Mesenteric fat pad (tissue), 1 donor: ENCODE measurements at places on chromosomes 6 and 20. TPM values are rescaled to one million over a fixed set of nuclear protein-coding genes. Genes with fewer than 3 reads are reported as not detected.

DNA sequence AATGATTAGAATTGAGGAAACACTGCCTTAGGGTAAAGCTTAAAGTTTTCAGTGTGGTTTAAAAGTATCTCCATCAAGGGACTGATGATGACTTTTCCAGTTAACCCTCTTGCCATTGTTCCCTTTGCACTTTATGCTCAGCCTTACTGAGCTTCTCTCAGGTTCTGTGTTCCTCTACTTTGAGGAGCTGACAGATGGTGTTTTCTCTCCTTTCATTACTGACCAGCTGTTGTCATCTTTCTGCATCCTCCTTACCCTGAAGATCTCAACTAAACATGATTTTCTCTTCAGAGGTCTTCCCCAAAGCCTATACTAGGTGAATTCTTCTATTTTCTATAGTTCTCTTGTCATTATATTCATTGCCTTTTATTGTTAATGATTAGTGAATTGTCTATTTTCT lies 475.6 kb upstream of the SYNCRIP start:
- no peak for DNase-seq

DNA sequence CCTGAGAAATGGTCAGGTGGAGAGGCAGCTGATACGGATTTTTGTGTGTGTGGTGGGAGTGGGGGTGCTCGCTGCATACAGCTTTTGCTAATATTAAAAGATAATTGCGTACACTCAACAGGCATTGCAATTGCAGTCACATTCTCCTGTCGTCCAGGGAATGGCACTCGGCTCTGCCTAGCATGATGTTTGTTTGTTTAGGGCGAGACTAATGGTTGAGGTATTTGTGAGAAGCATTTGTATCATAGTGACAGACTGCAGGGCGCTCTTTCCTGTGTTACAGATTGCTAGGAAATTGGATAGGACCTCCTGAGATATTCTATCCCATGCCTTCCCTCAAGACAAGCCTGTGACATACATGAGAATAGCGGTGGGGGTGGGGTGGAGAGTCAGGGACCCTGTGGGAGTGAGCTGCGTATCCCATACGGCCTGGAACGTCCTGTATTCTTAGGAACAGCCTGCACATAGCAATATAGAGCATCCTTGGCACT lies 207.4 kb downstream of the SOX4 start:
- no peak for DNase-seq

DNA sequence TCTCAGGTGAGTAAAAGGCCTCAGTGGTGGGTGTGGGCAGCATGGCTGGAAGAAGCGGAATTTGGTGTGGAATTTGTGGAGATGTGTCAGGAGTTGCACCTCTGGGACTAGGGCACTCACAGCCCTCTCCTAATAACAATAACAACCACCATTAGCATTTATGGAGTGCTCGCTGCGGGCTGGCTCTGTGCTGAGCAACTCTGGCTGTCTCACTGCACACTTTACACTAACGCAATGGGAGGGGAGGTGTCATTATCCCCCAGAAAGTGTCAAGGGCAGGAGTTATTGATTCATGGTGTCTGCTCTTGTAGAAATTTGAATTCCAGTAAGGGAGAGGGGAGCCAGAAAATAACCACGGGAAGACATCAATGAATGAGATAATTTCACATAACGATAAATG lies 22.7 kb upstream of the SCRT2 start:
- peak; percentile 65 for DNase-seq

DNA sequence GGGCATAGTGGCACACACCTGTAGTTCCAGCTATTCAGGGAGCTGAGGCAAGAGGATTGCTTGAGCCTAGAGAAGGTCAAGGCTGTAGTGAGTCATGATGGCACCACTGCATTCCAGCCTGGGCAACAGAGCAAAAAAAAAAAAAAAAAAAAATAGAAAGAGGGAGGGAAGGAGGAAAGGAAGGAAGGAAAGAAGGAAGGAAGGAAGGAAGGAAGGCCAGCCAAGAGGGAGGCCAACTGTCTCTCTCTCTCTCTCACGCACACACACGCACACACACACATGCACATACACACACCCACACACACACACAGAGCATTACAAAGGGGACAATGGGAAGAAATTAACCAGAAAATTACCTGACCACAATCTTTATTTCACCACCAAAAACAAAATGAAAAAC lies 50.6 kb upstream of the COL9A1 start:
- DNase-seq = no peak

GRCh38 chr6:159077123-159077522 lies 32.3 kb upstream of the TAGAP start:
- DNase-seq = no peak

DNA sequence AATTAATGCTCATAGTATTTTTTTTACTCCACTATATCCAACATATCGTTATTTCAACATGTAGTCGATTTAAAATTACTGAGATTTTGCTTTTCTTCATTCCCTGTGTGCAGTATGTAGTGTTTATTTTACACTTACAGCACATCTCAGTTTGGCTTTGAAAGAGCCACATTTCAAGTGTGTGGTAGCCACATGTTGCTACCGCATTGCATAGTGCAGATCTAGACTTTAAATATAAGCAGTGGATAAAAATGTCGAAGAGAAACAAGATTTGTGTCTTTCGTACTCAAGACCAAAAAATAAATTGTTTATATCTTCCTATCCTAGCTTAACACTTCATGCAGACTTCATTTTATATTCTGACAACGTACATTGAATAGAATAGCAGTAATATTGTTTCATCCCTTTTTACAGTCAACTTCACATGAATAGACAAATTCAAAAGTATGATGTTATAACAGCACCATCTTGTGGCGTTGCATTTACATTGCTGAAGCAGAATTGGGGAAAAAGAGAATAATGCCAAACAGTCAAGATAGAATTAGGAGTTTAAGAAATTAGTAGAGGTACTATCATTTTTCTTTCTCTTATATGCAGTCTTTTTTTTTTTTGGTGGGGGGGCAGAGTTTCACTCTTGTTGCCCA lies 29.9 kb downstream of the FBXO5 start:
- no peak for DNase-seq

GRCh38 chr6:164252291-164252690 lies 837.8 kb downstream of the QKI start:
- no peak for DNase-seq

DNA sequence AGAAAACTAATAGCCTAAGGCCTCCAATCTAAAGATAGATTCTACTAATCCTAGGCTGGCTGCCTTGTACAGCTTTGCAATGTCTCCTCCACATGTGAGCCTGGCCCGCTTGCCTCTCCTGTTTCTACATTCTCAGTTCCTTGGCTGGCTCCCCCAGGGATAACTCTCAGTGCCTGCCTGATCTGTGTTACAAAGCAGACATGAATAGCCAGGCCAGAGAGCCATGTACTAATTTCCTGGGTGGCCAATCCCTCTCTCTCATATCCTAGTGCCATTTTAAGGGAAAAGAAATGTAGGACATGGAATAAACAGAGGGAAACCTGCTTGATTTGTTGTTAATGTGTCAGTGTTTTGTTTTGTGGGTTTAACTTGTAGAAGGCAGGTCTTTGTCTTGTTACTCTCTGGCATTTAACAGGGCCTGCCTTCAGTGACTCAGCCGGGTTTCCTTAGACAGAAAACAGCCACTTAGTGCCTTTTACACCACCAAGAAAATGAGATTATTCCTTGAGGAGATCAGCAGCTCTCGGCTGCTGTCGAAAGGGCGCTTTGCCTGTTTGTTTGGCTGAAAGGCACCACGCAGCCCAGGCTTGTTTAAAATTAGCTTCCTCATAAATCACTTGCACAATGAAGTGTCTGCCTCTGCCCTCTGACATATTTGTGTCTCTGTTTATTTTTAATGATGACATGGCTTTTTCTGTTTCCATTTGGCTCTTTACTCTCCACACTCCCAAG lies 702.7 kb downstream of the MAFB start:
- DNase-seq = no peak

ENPP4 gene
- 21.1 TPM for total RNA-seq

ZBTB46 gene
- total RNA-seq = 34.7 TPM

TNXB gene
- total RNA-seq = 187 TPM

NKX2-4 gene
- not detected for total RNA-seq
